Hematopoietic multipotent progenitor cell treated with erythropoietin and hydrocortisone succinate and interleukin-3 and kit ligand, for 15 days (in vitro differentiated cells): ENCODE measurements at places on chromosomes 4 and X.
A peak's percentile ranks its signal among the peaks of the same experiment; 100 is the strongest.

GRCh38 chr4:97984545-97985131, 158.6 kb downstream of the STPG2 start:
- DNase-seq, result no peak

DNA sequence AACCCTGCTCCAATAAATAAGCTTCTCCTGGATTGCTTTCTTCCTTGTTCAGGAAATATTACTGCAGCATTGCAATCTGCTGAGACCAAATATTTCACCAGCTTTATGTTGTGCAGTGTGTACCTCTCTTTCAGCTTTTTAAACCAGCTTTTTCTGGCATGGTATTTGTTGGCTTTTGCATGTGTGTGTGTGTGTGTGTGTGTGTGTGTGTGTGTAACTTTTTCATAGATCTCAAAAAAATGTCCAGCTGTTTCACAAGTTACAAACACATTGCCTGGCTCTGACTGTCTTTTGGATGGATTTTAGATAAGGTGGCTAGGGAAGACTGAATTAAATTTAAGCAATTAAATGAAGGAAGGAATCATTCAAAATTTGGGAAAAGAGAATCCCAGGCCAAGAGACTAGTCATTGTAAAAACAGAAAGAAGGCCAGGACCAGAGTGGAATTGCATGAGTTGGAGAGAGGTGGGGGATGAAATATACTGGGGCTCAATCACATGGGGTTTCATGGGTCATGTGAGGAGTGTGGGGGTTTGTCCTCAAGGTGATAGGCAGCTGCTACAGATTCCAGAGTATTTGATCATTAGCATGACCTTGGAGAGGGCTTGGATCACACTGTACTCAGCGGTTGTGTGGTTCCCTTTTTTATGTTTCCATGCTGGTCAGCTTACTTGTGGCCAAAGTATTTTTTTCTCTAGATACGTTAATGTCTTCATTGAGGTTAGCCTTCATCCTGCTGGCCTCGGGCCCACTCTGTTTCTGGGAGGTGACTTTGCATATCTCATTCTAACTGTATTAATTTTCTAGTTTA, 357.7 kb upstream of the BOD1L1 start:
- peak; percentile 5 for DNase-seq

GRCh38 chr4:124710015-124710741, 2.4 kb downstream of the ANKRD50 start:
- DNase-seq, result no peak

GRCh38 chr4:74013264-74013663, 14.8 kb upstream of the CXCL5 start:
- no peak for DNase-seq

GRCh38 chr4:129231945-129232588, 136.1 kb downstream of the C4orf33 start:
- DNase-seq, result no peak

- no peak for DNase-seq
Observed at GRCh38 chrX:40331762-40332161, 234.0 kb upstream of the BCOR start.
